ENCODE measurements at places on chromosomes 4 and X. TPM values are rescaled to one million over a fixed set of nuclear protein-coding genes. Genes with fewer than 3 reads are reported as not detected.

Gene USP17L19
- total RNA-seq, result not detected

Gene KLB
- total RNA-seq, result 0.08 TPM

Gene TMEM271
- total RNA-seq, result not detected

Gene LIMCH1
- total RNA-seq, result under 0.01 TPM

Gene RHOXF1
- total RNA-seq, result not detected

Gene GLUD2
- 0.23 TPM for total RNA-seq

Gene UGT2B11
- not detected for total RNA-seq

Gene EIF1AX
- 33.4 TPM for total RNA-seq

Gene ERVMER34-1
- total RNA-seq, result 4.8 TPM

Gene CYTL1
- total RNA-seq, result not detected
